ENCODE measurements at places on chromosomes 2 and 18. TPM values are rescaled to one million over a fixed set of nuclear protein-coding genes. Genes with fewer than 3 reads are reported as not detected.

Gene SELENOI
- 11.4 TPM for total RNA-seq

Gene COBLL1
- 12.1 TPM for total RNA-seq

DNA sequence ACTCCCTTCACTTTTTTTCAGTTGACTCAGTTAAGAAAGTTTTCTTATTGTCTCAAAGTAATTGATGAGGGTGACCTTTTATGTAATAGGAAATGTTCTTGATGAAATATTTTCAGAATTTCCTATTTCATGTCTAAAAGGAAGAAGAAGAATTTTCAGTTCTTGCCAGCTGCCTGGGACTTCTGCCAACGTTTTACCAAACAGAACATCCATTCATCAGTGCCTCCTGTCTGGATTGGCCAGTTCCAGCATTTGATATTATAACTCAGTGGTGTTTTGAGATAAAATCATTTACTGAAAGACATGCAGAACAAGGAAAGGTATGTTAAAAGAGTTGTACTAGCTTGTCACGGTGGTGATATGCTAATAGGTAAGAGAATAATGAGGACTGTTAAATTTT is 104.7 kb upstream of the MYO3B start:
- DNase-seq, result peak; percentile 43

DNA sequence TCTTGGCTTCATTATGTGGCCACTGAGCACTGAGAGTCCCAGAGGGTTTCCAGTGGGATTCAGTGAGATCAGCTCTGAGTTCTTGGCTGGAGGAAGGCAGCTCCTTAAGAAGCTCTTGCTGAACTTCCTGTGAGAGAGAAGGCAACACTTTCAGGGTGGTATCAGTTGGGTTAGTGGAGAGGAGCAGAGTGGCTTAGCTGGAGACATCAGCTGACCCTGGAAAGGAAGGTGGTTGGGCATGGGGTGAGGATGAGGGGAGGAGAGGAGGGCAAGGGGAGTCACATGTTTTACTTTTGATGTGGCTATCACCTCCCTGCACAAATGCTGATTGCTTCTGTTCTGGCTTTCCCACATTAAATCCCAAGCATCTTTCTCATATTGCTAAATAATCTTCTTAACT is 95.1 kb downstream of the ACOXL start:
- DNase-seq, result no peak

Gene MOGAT1
- 0.65 TPM for total RNA-seq

- DNase-seq, result no peak
Measured at GRCh38 chr2:174829550-174829949, 65.3 kb upstream of the CHRNA1 start.

Gene PROC
- not detected for total RNA-seq

DNA sequence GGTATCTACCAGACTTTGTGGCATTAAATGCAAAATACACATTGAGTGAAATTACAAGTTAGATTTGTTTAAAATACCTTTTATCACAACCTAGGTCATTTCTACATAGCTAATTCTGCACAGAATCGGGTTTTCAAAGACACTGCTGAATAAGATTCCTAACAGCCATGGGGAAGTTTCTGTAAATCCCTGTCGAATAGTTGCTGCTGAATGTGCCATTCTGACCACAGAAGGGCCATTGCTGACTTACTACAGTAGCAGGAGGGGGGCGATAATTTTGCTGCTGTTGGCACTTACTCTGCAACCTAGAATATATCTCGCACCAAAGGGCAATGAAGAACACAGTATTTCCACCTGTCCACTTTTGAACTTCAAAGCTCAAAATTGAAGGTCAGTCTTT is 232.8 kb downstream of the TCF4 start:
- no peak for DNase-seq

DNA sequence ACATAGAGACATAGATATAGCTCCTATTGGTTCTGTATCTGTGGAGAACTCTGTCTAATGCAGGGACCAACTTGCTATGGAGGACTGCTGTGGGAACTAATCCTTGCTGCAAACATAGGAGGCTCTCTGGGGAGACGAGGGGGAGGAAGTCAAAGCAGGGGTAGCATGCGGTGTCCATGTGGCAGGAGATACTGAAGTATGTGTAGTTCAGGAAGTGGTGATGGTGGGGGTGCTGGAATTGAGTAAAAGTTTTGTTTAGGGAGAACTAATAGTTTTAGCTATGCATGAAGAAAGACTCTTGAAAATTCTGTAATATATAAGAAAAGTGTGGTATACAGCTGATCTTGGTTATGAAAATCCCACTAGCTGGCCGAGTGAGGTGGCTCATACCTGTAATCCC is 62.0 kb downstream of the ANKRD44 start:
- no peak for DNase-seq

- no peak for DNase-seq
Measured at GRCh38 chr2:210227290-210228088, 2.2 kb upstream of the ACADL start.

- DNase-seq, result peak; percentile 77
Measured at GRCh38 chr2:9770308-9771100, 72.8 kb upstream of the TAF1B start.

DNA sequence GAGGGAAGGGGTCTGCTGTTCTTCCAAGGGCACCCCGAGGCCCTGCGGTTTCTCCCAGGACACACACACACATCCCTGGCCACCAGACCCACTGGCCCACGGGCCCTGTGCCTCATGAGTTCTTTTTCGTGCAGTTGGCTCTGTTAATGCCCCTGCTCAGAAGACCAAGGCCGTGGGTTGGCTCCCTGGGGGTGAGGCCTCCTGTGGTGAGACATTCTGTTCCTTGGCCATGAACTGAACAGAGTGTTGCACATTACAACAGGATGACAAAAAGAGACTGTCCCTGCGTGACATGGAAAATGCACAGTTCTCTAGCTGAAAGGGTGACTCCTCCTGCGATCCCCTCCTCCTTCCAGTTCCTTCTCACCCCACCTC is 30.7 kb downstream of the SH2D6 start:
- no peak for DNase-seq

DNA sequence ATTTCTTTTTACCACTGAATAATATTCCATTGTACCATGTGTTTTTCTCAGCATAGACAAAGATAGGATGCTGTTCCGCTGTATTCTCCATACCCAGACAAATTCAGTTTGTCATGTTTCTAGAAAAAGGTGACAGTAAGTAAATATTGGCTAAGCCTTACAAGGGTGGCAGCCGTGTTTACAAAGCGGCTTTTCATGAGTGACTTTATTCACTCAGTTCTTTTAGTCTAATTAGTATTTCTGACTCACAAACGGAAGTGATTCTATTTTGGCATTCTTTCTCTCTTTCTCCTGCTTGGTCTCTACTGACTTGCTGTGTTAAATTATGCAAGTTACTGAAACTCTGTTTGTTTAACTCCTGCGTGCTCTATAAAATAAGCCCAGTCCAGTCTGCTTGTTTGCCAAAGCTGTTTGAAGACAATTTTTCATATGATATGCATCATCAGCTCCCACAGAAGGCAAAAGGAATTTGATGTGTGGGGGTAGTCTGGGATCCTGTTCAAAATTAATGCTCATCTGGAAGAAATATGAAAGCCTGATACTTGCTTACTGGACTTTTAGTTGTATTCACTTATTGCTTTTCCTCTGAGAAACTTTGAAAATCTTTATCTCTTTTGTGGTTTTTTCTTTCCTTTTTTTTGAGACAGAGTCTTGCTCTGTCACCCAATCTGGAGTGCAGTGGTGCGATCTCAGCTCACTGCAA is 2.3 kb upstream of the PLEKHH2 start:
- no peak for DNase-seq

GRCh38 chr2:118936936-118937335 is 5.1 kb upstream of the MARCO start:
- DNase-seq, result no peak

Gene DAW1
- total RNA-seq, result 0.13 TPM

- no peak for DNase-seq
Measured at GRCh38 chr2:74513605-74514367, 464 bp upstream of the TLX2 start.

DNA sequence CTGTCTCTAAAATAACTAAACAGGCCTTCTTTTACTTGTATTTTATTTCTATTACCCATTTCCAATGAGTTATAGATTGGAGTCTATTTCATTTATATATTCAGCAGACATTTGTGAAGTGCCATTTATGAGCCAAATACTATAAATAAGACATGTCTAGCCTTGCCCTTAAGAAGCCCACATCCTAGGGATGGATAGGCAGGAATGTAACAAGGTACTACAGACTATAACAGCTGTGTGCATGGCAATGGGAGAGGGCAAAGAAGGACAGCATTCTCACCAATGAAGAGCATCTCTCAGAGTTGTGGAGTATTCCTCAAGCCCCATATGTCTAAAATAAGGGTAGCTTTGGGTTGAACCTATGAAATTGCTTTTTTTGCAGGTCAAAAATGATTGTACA is 161.9 kb upstream of the RASGRP3 start:
- no peak for DNase-seq

DNA sequence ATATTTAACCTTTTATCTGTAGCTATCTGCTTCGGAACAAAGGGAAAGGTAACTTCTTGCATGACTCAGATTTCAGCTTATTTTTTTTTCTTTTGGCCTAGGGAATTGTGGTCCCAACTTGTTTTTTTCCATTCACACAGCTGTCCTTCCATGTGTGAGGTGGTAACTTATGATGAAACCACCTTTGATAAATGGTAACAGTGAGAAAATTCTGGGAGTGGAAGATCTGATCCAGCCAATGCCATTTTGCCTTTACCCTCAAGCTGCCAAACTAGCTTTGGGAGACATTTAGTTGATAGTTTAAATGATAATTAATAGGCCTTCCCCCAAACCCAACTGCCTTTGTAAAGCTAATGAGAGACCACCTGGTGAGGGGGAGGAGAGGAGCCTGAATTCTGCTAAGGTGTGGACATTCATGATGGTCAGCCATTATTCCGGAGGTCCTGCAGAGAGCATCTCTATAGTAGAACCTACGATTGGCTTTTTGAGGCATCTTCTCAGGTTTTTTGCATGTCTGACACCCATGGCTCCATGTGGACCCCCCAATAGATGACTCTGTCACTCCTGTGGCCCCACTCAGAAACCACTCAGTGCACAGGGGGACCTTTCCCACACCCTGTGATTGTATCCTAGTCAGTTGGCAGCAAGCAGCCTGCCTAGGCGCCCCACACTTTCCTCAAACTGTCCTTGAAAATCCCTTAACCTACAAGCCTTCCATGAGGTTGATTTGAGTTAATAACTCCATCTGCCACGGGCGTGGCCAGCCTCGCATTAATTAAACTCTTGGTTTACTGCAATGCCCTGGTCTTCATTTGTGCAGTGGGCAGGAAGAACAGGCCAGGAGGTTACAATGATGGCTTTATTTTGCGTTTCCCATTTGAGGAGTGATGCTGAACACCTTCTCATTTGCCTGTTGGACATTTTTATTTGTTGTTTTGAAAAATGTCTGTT is 263.5 kb upstream of the PXDN start:
- no peak for DNase-seq

Gene DSG2
- 37.1 TPM for total RNA-seq

Gene TANC1
- 56.2 TPM for total RNA-seq

- DNase-seq, result no peak
Measured at GRCh38 chr2:188382107-188382506, 90.4 kb downstream of the GULP1 start.

DNA sequence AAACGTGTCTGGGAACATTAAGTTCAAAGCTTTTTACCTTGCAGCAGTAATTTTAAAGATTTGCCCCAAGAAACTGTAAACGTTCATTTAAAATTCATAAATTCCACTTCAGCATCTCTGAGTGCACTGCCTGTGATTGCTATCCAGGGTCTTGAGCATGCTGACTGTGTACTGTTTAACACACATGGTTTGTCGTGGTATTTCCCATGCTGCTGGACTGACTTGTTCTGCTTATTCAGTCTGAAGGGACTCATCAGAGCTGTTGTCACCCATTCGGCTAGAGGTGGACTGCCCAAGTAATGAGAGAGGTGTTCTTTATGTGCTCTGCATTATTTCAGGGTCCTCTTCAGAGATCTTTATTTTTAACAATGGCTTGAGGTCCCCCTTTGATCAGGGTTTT is 53.1 kb downstream of the RHBDD1 start:
- DNase-seq, result no peak

GRCh38 chr2:100796499-100797100 is 23.3 kb upstream of the NPAS2 start:
- DNase-seq, result no peak

DNA sequence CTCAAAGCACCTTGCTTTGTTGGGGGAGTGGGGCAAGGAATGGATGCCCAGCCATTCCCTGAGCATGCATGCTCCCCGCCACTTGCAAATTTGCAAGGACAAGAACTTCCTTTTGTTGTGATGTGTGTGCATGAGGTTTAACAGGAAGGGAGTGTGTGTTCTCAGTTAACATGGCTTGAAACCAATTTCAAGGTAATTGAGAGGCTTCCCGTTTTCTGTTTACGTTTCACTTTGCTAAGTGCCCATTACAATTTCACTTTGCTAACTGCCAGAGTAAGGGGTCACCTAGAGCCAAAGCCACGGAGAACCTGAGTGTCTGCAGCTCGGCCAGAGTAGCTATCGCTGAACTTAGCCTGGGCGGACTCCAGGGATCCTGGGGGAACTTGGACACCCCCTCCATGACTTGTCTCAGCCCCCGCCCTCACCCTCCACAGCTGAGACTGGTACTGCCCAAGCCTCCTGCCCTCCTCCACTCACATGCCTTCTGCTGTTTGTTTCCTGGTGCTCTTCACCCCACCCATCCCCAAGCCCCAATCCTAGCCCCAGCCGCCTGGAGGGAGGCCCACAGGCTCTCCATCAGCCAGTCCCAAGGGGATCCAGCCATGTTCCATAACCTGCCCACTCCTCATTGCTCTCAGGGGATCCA is 53.6 kb upstream of the LAPTM4A start:
- no peak for DNase-seq

GRCh38 chr2:85792783-85793441 is 39.1 kb downstream of the ATOH8 start:
- DNase-seq, result no peak

Gene ETAA1
- 3.7 TPM for total RNA-seq

Gene AGXT
- total RNA-seq, result not detected

DNA sequence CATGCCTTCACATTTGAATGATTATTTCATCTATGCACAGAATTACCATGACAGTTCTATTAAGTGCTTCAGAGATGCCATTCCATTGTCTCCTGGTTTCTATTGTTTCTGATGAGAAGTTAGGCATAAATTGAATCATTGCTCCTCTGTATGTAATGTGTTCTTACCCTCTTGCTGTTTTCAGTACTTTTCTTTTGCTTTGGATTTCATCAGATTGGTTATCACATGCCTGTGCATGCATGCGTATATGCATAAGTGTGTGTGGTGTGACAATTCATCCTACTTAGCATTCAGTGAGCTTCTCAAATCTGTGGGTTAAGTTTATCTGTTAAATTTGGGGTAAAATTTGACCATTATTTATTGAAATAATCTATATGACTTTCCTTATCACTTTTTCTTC is 263.3 kb upstream of the RND3 start:
- no peak for DNase-seq

GRCh38 chr18:31581498-31582197 is 10.0 kb upstream of the TTR start:
- no peak for DNase-seq

- no peak for DNase-seq
Measured at GRCh38 chr2:69858261-69858660, 28.8 kb downstream of the GMCL1 start.

Gene C2orf66
- not detected for total RNA-seq

- DNase-seq, result no peak
Measured at GRCh38 chr2:240569523-240569997, 1.3 kb downstream of the RNPEPL1 start.

Gene DAPL1
- not detected for total RNA-seq

Gene ADD2
- total RNA-seq, result 2.0 TPM
